Activated CD4-positive, alpha-beta T cell treated with anti-CD3 and anti-CD28 coated beads for 4 hours (primary cell): ENCODE measurements at places on chromosomes 4 and X.

DNA sequence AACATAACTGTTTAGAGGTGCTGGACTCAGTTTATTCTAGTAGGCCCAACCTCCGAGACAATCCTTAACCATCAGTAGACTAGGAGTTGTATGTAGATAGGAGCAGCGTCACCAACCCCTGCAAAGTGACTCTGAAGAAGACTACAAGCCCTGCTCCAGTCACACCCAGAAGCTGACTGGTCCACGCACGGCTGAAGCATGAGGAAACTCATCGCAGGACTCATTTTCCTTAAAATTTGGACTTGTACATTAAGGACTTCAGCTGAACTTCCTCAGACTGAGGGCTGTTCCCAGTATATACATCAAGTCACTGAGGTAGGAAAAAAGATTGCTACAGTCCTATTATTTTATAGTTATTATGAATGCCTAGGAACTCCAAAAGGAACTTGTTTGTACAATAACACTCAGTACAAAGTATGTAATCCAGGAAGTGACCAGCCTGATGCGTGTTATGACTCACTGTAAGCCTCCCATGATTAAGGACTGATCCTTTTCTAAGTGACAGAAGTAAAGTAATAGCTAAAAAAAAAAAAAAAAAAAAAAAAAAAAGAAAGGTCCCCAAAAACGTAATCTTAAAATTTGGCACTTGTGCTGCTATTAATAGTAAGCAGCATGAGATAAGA is 41.6 kb upstream of the UGT2B7 start:
- no peak for DNase-seq

DNA sequence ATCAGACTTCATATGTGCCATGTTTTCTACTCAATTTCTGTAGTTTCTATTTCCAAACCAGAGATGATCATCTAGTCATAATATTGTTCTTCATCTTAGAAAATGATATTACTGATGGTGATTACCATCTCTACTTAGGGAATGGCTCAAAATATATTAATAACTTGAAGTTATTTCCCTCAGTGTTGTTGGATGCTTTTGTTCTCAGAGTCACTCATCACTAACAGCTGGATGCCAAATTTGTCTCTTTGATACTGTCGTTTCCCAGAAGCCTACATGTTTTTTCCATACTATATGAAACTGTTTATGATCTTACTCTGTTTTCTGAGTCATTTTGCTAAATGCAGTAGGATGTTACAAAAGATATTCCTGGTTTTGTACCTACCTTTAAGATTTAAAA is 8.9 kb downstream of the PGAM4 start:
- DNase-seq: no peak

- DNase-seq: no peak
Observed at GRCh38 chr4:34148322-34148908, 2095.9 kb downstream of the ARAP2 start.

DNA sequence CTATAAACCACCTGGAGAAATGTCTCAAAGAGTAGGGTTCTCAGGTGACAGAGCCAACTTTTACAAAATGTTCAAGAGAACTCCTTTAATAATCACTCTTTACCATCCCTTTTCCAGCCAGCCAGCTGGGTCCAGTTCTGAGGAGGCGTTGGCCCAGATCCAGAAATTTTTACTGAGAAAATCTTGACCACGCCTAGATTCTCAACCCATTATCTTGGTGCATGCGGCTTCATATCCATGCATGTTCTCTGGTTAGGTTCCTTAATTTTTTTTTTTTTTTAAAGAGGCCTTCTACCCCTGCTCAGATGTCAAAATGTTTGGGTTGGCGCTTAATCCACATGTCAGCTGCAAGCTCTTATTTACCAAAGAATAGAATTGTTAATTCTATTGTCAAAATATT is 12.0 kb upstream of the MAP7D2 start:
- DNase-seq: no peak

GRCh38 chr4:99587309-99587708 is 12.7 kb downstream of the MTTP start:
- no peak for DNase-seq

DNA sequence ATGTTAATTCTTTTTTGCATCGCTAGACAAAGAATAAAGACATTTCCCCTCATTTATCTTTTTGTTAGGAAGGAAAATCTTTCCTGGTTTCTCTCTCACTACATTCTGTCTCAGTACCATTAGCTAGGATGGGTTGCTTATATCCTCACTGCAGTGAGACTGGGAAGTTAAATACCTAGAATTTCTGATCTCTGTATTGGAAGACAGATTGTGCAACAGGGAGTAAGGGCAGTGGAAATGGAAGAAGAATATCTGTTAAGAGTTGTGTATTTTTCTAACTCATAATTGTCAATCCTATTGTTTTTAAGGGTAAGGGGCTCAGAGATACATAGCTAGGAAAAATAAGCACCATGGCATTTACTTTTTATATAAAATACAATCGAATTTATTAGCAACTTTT is 19.6 kb downstream of the PTPN13 start:
- DNase-seq: no peak

GRCh38 chr4:89245459-89245858 is 62.1 kb downstream of the GPRIN3 start:
- no peak for DNase-seq

GRCh38 chr4:186760576-186760975 is 36.9 kb upstream of the FAT1 start:
- DNase-seq: no peak

DNA sequence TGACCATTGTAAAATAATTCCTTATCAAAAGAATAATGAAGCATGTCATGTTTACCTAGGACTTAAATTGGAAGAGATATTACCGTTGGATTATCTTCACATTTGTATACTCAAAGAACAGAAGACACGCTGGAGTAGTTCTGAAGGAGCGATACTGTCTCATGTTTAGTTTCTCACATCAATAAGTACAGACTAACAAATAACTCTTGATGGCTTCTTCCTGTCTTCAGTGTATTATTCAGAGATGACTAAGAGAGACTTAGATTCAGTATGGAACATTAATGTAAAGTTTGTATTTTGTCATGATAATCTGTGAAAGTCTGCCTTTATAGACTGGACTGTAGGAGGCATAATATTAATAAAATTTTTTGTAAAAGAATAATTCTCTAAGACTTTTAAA is 72.7 kb downstream of the SPRY1 start:
- no peak for DNase-seq

DNA sequence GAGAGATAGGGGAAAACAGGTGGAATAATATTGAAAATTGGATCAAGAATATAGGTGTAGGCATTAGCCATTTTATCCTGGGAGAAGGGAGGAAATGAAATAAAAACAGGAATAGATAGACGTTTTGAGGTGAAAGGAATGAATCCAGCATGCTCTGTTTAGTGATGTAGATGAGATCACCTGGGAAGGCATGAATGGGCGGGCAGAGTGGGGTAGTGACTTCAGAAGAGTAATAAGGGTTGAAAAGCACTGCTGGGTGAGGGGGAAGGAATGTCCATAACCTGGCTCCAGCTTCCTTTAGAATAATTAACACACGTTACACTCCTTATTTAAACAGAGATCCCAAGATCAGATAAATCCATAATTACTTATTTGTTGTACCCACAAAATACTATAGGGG is 191.1 kb upstream of the ANXA3 start:
- no peak for DNase-seq

- no peak for DNase-seq
Observed at GRCh38 chrX:13250826-13251580, 68.8 kb downstream of the ATXN3L start.

GRCh38 chr4:119746951-119747350 is 118.3 kb upstream of the PDE5A start:
- no peak for DNase-seq

DNA sequence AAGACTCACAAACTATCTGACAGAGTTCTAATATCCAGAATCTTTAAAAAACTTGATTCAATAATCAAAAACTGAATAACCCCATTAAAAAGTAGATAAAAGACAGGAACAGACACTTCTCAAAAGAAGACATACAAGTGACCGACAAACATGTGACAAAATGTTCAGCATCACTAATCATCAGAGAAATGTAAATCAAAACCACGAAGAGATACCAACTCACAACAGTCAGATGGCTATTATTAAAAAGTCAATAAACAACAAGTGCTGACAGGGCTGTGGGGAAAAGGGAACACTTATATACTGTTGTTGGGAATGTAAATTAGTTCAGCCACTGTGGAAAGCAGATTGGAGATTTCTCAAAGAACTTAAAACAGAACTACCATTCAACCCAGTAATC is 138.1 kb upstream of the RASGEF1B start:
- no peak for DNase-seq

DNA sequence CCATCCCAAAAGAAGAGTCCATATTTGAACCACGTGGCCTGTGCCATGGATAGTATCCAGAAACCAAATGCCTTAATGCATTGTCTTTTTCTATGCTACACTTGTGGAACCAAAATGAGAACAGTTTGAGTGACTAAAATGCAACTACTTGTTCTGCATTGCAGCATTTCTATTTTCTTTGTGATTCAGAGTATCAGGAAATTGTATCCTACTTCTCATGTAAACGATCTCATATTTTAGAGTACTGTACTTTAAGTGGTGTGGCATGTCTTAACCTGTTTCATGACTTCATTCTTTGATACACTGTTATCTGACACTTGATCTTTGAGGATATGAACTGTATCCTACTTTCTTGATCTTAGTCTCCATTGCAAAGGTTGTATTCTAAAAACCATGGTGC is 167.2 kb upstream of the WDR1 start:
- no peak for DNase-seq

GRCh38 chr4:174873931-174874330 is 44.2 kb upstream of the ADAM29 start:
- DNase-seq: no peak

- no peak for DNase-seq
Observed at GRCh38 chrX:150355913-150356312, 7.2 kb upstream of the MAMLD1 start.

GRCh38 chr4:96092151-96092705 is 252.3 kb downstream of the PDHA2 start:
- no peak for DNase-seq

- DNase-seq: no peak
Observed at GRCh38 chr4:72405417-72405816, 163.6 kb downstream of the ADAMTS3 start.

DNA sequence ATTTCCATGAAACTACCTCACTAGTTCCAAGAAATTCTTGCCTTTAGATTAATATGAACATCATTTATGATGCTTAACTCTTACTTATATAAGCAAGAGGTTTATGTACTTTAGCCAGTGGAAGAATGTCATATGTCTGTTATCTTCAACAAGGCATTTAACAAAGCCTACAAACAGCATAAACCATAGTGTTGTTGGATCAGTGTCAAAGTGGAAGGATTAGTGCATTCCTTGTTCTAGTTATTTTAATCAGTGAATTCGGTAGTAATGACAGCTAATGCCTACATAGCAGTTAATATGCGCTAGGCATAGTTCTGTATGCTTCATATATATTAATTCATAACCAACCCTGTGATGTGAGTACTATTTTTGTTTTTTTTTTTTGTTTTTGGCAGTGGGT is 3.1 kb downstream of the PI4K2B start:
- no peak for DNase-seq

GRCh38 chrX:10111364-10112148 is 45.2 kb upstream of the CLCN4 start:
- peak; percentile 48 for DNase-seq

GRCh38 chr4:39542611-39543012 is 15.4 kb upstream of the UGDH start:
- no peak for DNase-seq

GRCh38 chr4:142509881-142510280 is 336.2 kb downstream of the INPP4B start:
- no peak for DNase-seq

GRCh38 chr4:184845367-184846021 is 19.7 kb upstream of the ACSL1 start:
- DNase-seq: no peak

GRCh38 chrX:20968996-20969395 is 405.2 kb upstream of the CNKSR2 start:
- no peak for DNase-seq

DNA sequence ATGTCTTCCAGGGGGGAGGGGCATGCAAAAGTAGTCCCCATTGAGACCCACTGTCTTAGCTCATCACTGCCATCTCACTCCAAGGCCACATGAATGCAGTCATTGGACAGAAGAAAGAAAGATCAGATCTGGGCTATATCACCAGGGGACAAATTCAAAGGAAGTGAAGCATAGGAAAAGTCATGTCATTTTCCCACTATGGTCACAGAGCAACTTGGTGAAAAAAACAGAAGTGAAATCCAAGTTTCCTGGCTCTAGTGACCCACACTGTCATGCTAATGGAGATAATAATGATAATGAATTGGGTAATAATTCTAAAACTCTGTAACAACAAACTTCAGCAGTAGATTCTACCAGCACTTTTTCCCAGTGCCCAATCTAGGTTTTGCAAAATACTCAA is 9.9 kb downstream of the LHFPL1 start:
- DNase-seq: no peak

DNA sequence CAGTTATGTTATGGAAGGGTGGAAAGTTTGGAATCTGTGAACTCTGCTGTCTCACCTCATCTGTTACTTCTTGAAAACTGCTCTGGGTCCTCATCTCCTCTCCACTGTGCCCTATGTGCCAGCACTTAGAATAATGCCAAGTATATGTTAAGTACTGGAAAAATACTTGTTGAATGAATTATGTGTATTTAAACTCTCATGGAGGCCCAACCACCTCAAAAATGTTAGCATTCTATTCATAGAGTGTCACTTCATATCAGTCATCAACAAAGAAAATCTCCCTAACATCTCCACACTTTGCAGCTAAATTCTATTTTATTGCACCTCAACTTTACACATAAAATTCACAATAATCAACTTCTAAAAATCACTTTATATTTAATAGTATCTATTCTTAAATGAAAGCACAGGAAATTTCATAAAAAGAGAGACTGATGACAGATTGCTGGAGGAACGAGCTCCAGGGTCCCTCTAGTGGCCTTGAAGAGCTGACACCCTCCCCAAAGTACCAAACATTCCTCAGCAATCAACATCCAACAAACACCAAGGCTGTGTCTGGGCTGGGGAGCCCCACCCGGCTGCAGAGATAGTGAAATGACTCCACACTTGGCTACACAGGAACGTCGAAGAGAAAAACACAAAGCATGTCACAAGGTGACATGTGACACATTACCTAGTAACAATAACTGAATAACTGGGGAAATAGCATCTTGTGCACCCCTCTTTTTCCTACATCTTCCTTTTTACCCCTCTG is 45.8 kb downstream of the SLC39A8 start:
- DNase-seq: peak; percentile 3

DNA sequence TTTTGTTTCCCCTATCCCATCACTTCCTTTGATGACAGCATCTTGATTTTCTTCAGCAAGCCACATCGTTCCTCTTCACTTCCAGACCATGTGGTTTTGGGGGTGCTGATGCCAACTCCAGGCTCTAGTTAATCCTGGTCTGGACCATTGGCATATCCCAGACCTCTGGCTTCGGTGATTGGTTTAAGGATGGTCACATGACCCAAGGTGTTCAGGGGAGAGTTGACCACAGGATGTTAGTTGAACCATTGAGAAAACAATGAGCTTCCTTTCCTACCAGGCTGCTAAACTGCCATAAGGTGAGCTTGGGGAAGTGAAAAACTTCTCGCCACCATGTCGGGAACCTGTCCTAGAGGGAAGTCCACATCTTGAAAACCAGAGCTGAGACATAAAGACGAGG is 60.9 kb upstream of the TLR3 start:
- no peak for DNase-seq
